NCI-H2227 treated with DMSO at 0.1 percent for 48 hours (cell line): ENCODE measurements at places on chromosomes 16 and 17.

DNA sequence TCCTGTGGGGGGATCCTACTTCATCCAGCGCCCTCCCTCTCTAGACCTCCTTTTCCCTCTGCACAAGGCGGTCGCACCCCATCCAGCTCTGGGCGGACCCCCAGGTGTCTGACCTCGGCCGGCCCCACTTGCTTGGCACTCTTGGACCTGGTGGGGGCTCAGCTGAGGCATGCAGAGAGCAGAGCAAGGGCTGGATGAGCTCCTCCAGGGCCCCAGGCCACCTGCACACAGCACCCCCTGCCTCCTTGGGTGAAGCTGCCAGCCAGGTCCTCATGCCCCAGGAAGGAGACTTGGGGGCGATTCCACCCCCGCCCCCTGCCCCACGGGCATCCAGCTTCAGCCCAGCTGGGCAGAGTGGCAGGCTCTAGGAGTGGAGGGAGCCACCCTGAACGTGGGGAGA is 159.4 kb upstream of the GSE1 start:
- DNase-seq: no peak

- DNase-seq: no peak
Observed at GRCh38 chr17:2171702-2172076, 116.8 kb downstream of the HIC1 start.

- no peak for DNase-seq
Observed at GRCh38 chr17:71995590-71995989, 125.2 kb upstream of the SOX9 start.

GRCh38 chr17:28724500-28725165 is 1.4 kb downstream of the TLCD1 start:
- DNase-seq: no peak

DNA sequence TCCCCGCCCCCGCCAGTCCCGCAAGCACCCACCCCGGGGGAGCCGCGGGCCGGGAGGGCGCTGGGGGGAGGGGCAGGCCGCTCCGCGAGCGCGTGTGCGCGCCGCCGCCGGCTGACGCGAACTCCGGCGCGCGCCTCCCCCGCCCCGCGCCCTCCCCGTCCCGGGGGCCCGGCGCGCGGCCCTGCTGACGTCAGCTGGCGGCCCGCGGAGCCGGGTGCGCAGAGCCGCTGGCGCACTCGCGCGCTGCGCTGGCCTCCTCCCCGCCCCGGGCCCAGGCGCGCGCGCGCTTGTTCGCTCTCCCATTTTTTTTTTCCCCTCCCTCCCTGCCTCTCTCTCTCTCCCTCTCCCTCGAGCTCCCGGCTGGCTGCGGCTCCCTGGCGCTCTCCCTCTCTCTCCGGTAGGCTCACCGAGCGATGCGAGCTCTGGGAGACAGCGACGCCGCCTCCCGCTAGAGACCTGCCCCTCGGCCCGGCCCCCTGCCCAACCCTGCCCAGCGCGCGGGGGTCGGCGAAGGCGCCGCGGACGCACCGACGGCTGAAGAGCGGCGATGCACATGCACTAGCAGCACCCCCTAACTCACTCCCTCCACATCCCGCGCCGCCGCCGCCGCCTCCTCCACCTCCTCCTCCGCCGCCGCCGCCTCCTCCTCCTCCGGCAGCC is at the start of gene GNAO1:
TSS of gene GNAO1 (plus strand) at position 334 of the 660 bp plus-strand sequence. CDS start 747 bp downstream, outside the sequence.
- DNase-seq: peak; percentile 63

DNA sequence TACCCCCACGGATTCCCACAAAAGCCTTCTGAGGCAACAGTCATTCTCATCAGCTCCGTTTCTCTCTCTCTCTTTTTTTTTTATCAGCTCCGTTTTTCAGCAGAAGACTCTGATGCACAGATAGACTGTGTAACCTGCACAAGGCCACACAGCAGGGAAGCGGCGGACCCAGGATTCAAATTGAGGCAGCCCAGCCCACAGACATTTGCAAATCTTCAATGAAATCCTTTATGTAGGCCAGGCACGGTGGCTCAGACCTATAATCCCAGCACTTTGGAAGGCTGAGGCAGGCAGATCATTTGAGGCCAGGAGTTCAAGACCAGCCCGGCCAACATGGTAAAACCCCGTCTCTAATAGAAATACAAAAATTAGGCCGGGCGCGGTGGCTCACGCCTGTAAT is 2.4 kb upstream of the MEOX1 start:
- DNase-seq: no peak

DNA sequence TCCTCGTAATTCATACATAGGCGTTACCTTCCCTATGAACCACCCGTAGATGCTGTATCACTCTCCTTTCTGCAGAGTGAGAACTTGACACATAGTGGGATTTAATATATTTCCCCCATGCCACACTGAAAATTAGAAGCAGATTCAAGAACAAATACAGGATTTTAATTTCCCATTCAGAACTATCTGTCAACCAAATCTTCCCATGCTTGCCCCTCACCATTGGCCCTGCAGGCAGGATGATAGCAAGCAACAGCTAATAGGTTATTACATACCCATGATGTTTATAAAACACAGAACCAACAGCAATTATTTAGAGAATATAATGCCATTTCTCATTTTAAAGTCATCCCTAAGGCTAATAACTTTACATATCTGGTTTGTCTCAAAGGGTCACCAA is 55.0 kb upstream of the GNAO1 start:
- DNase-seq: no peak

DNA sequence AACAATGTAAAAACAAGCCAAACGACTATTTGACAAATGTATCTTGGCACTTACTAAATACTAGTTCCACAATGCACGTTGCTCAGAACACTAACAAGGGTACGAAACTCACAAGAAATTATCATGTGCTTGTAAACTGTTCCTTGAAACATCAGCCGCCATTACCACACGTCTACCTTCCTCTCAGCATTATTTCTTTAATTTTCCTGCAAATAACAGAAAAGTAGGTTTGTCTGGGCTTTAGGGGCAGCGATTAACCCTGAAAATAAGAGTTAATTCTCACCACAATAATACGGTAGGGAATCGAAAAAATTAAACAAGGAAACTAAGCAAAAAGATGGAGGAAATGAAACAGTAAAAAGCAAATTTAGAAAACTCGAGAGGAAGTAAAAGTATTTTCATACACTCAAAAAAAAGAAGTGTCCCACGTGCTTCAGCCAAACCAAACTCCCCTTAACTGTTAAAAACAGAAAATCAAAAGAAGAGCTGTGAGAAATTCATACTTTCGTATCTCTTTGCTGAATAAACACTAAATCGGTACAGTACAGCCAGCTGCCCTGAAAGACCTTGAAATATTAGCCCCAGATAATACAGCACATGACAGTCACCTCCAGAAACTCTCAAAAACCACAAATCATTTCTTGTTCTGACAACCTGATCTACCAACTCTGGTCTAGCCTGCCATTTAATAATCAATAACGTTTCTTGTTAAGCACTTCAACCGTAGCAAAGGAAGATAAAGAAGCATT is 1.2 kb downstream of the ARHGAP17 start:
- no peak for DNase-seq

GRCh38 chr16:982145-983043 is 824 bp downstream of the SOX8 start:
- no peak for DNase-seq

GRCh38 chr17:78391051-78391431 is 12.6 kb downstream of the PGS1 start:
- DNase-seq: no peak

DNA sequence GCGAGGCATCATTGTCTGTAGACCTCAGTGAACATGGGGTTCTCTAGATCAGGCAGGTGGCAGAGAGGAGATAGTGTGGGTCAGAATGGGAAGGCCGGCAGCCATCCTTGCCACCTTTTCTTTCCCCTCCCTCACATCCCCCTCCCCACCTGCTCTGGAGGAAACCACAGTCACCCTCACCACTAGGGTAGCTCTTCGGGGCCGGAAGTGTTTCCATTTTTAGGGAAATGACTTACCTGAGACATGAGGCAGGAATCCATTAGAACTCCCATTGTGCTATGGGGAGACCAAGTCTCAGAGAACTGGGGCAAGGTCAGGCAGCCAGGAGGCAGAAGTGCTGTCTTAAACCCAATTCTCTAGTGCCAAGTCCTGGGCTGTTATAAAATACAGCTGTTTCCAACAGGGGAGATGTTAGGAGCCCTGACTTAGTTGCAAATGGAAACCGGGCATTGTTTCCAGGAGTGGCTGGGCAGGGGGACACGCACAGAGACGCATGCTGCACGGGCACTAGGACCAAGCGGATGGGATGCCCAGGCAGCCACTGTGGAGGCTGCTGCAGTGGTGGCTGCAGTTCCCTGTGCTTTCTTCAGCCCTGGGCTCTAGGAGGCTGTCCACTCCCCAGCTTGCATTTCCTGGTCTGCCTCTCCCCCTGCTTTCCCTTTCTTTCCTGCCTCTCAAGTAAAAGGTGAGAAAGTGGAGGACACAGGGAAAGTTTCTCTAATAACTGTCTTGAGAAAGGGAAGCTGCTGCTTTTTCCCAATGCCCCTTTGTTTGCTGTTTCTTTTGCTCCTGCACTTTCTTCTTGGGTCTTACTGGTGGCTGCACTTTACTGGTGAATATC is 2.8 kb downstream of the HAS3 start:
- no peak for DNase-seq

DNA sequence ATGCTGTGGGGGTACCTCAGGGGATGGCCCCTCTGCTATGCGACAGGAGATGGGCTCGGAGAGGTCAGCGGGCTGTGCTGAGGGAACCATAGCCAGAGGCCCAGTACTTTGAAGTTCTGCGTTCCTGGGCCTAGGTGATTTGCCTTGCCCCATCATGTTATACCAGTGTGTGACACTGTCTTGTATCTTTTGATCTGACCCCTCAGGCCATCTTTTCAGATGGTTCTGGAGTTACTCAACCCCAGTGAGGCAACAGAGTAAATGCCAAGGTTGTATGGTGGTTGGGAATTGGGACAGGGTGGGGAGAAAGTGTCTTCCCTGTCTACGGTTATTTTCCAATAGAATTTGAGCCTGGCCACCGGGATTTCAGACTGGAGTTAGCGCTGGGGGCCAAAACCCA is 8.5 kb downstream of the MSI2 start:
- DNase-seq: no peak

GRCh38 chr16:85275533-85276249 is 163.4 kb upstream of the CIBAR2 start:
- peak; percentile 13 for DNase-seq
